ENCODE measurements at places on chromosomes 5 and 9.

GRCh38 chr9:126122901-126123616 is 203.6 kb upstream of the MVB12B start:
- peak; percentile 28 for DNase-seq

GRCh38 chr5:143499480-143500114 is 96.1 kb upstream of the NR3C1 start:
- no peak for DNase-seq

DNA sequence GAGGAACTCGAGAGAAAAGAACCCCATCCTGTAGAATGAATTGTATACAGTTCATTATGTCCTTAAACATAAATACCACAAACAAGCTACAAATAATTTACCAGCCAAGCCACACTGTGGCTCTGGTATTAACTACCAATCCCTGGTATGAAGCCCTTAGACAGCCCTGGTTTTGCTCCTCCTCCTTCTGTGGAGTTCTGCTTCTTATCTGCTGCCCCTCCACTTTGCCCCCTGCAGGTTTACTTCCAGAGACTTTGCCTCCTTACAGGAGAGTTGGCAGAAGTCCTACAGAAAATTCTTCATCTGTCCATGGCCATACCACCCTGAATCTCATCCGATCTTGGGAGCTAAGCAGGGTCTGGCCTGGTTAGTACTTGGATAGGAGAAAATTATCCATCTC is 219.8 kb downstream of the ACTL7B start:
- DNase-seq, result peak; percentile 77

- no peak for DNase-seq
These were observed 30.0 kb upstream of the SLC12A7 start for GRCh38 chr5:1141834-1142233.

DNA sequence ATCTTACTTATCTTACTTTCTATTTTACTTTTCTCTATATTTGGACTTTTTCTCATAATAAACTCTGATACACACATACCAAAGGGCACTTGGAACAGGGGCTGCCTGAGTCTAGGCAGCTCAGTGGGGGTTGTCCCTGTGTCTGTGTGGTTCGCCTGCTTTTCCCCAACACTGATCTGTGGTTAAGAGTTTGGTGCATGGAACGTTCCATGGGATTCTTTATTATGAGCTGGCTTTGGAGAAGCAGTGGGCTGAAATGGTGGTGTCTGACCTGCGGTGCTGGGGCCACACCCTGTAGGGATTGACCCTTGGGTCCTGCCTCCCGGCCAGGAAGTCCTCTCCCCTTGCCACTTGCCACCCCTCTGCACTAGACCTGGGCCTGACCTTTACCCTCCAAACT is 47.4 kb downstream of the ANKRD33B start:
- DNase-seq, result peak; percentile 47

GRCh38 chr5:138601444-138601843 is 26.2 kb upstream of the HSPA9 start:
- no peak for DNase-seq

DNA sequence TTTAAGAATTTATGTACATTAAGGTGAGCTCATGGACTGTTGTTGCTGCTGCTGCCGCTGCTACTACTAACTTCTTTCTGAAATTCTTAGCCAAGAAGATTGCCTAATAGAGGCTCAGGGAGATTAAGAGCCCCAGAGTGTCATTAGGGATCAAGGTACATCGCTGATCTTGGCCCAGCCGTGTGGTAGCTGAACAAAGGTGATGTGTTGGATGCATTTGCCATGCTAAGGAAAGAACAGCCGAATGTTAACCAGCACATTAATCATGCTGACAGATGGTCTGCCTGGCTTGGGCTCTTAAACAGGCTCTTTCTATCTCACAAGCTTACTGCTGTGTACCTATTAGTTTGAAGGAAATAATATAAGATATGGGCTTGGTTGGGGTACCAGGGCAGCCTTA is 137.1 kb downstream of the KCTD16 start:
- DNase-seq, result no peak

DNA sequence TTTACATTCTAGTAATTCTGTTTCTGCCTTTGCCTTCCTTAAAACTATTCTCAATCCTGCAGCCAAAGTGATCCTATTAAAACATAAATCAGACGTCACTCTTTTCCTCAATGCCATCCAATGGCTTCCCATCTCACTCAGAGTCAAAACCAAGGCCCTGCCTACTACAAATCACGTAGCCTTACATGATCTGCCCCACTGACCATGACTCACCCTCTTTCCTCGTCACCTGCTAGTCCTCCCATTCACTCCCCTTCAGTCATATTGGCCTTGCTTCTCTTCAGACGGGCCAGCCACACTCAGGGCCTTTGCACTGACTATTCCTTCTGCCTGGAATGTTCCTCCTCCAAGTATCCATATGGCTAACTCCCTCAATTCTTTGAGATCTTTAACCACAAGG is 39.0 kb upstream of the DMXL1 start:
- DNase-seq, result no peak

DNA sequence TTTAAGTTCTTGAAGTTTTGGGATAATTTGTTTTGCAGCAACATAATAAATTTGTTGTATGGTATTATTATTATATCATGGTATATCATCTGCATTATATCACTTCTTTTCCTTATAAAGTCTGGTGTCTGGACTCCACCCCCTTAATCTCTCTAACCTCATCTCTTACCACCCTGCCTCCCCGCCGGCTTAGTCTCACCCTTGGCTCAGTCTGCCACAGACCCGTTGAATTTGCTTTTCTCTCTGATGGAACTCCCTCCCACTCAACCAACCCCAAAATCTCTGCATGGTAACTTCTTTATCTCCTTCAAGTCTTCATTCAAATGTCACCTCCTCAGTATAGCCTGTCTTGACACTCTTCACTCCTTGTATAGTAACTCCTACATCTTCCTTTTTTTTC is 29.6 kb upstream of the MATR3 start:
- DNase-seq, result no peak

DNA sequence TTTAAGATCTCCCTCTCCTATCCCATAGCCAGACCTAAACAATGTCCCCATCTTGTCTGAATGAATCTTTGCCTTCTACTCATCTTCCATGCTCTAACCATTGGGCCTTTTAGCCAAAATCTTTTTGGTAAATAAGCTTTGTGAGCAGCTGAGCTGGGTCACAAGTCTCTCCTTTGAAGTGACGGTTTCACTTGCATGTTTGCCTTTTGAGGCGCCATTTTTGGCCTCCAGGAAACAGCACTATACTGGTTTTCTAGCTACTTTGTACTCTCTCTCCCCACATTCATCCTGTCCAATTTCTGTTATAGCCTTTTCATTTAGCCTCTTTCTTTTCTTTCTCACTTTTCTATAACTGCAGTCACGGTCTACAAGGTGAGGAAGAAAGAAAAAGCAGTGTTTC is 195.5 kb upstream of the C9orf72 start:
- no peak for DNase-seq

All from endodermal cell (in vitro differentiated cells).